T-helper 9 cell (primary cell): ENCODE measurements at places on chromosomes 6 and 20.

GRCh38 chr20:64109831-64110391, 2.5 kb upstream of the NPBWR2 start:
- no peak for DNase-seq

- DNase-seq, result no peak
Measured at GRCh38 chr6:21845439-21846140, 252.0 kb downstream of the SOX4 start.

GRCh38 chr6:7691675-7692452, 34.0 kb upstream of the BMP6 start:
- DNase-seq, result no peak

DNA sequence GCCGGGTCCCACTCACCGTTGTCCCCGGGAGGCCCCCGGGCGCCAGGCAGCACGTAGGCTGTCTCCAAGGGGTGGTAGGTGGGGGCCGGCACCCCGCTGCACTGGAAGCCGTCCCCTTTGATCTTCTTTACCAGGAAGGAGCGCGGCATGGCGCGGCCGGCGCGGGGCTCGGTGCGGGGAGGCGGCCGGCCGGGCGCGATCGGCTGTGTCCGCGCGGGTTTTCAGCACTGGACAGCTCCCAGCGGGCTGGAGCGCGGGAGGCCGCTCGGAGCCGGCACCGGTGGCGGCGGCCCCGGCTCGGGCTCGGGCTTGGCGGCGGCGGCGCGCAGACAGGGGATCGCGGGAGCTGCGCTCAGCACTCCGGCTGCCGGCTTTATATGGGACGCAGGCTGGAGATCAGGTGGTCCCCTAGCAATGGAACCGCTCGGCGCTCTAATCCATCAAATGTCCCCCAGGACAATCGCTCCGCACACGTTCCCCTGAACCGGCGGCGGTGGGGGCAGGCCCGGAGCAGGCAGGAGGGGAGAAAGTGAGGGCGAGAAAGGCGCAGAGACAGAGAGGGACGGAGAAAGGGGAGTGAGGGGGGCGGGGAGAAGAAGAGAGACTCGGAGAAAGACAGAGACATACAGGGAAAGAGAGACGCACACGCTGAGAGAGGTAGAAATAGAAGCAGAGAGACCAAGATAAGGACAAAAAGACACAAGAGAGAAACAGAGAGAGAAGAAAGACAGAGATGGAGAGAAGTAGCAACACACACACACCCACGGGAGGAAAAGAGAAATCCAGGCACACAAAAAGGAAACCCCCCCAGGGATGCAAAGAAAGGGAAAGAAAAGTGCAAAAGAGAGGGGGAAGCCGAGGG, at the start of gene SCRT2:
SCRT2 (minus strand) TSS at position 350 of the 862 bp plus-strand sequence; CDS start at position 149, 201 bp downstream.
- peak; percentile 56 for DNase-seq

GRCh38 chr6:39169448-39170344, 54.7 kb upstream of the SAYSD1 start:
- no peak for DNase-seq

- no peak for DNase-seq
Measured at GRCh38 chr6:72421387-72421786, 200.5 kb upstream of the KCNQ5 start.

DNA sequence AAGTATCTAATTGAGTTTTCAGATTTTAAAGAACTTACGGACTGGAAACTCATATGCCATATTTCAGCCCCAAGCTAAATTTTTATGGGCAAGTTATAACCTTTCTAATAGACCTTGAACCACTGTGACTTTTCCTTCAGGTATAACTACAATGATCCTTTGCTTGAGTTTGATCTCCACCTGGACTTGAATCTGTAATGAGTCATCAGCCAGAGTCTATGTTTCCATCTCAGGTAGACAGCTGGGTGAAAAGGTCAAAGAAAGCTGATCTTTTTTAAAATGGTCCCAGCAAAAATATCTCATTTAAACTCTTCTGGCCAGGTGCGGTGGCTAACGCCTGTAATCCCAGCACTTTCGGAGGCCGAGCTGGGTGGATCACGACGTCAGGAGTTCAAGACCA, 88.4 kb upstream of the SGK1 start:
- no peak for DNase-seq

- no peak for DNase-seq
Measured at GRCh38 chr6:13101985-13102384, 226.4 kb downstream of the TBC1D7 start.
